ENCODE measurements at places on chromosomes 1 and 21.

DNA sequence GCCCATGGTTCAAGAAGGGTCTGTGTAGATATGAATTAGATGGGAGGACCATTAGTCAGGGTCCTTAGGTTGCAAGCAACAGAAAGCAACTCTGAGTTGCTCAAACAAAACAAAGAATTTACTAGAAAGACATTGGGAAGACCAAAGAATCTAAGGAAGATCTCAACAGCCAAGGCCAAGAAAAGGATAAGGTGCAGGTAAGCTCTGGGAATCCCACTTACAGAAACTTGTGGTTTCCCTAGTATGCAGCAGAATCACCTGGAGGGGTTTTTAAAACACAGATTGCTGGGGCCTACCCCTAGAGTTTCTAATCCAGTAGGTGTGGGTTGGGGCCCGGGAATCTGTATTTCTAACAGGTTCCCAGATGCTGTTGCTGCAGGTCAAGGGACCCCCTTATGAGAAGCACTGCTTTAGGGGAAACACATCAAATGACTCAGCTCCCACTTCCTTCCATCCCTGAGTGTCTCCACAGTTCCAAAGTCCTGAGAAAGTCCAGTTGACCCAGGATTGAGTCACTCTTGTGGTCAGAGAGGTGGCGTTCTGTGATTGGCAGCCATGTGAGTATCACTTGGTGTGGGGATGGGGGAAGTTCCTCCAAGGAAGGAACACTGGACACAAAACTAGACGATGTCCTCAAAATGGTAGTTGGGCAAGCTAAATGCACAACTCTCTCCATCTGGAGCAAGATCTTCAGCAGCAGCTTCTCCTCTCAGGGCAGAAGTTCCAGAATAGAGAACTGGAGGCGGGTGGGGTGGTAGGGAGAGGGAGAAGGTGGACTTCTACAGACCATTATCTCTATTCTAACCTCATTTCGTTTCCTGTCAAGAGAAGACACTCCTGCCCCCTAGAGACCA, 24.2 kb upstream of the EYA3 start:
- peak; percentile 8 for DNase-seq

- no peak for DNase-seq
Observed at GRCh38 chr1:175471039-175471800, 272.2 kb downstream of the TNR start.

DNA sequence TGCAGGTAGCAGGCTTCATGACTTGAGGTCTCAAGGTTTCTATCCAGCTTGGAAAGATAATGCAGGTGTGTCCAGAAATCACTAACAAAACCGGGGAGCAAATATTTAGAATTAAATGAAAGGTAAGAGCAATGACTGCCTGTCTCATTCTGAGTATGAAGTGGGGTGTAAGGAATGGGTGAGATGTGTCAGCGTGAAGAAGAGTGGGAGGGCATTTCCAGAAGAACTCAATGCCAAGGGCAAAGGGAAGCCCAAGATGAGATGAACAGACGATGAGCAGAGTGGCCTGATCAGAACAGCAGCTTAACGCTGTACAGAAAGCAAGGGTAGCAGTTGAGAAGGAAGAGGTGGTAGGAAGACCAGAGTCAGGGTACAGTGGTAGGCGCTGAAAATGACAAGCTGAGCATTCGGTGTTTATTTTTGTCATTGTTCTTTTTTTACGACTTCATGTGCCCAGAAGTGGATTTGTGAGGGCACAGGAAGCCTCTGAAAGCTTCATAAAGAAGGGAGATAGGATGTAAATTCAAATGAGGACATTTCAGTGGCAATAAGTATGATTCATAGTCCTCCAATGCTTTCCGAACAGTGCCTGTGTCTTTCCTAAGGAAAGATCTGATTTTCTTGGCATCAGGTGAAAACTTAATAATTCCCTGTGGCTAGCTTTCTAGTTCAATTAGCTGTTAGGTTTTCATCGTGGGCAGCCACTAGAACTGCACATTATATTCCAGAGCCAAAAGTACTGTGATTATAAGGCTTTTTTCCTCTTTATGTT, 190.5 kb downstream of the APP start:
- DNase-seq: no peak

- no peak for DNase-seq
Observed at GRCh38 chr1:60622486-60622885, 459.9 kb upstream of the NFIA start.

GRCh38 chr1:189868021-189868420, 609.6 kb downstream of the BRINP3 start:
- no peak for DNase-seq

GRCh38 chr1:200901350-200901749, 6.7 kb downstream of the INAVA start:
- no peak for DNase-seq

GRCh38 chr1:170742600-170742999, 78.7 kb downstream of the PRRX1 start:
- no peak for DNase-seq

GRCh38 chr1:59743324-59744091, 71.2 kb upstream of the HOOK1 start:
- peak; percentile 72 for DNase-seq

DNA sequence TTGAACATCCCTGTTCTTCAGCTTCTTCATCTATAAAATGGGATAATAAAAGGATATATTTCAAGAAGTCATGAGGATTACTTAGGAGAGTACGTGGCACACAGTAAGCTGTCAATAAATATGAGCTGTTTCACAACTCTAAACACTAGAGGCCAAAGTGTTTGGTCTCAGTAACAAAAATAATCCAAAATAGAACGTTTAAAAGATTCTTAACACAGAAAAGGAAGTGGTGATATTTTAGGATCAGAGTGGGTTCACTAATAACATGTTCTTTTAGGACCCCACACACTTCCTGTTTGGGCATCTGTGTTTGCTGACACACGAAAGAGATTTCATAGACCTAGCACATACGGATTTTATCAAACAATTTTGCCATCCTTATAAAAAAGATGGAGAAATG, 32.9 kb downstream of the TNFSF18 start:
- DNase-seq: no peak

DNA sequence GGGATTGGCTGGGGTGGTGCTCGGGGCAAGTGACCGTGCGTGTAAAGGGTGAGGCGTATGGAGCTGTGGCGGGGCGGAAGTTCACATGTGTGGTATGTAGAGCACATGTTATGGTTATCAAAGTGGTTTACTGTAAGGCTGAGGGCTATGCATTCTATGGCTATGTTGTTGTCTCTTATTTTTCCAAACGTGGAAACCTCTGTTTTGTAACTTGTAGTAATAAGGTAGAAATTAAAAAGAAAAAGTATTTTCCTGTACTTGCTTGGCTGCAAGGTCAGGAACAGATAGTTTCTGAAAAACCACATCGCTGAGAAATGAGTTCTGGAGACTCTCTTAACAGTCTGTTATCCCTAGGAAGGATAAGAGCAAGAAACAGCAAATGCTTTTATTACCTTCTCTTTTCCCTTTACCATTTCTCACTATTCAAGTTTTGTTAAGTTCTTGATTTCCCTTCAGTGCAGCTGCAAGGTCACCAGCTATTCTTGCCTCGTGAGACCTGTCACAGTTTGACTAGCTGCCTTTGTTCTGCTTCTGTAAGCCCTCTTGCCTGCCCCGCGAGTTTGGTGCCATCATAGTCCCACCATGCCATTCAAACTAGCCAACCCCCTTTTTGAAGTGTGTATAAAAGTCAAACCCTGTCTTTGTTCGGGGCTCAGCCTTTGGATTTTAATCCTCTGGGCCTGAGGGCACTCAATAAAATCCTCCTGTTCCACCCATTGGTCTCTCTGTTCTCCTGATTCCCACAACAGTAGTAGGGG, 9.5 kb downstream of the RNU1-2 start:
- peak; percentile 41 for DNase-seq

GRCh38 chr1:6294080-6294889, 33.4 kb upstream of the GPR153 start:
- DNase-seq: no peak
